Thyroid gland (tissue), 4 donors: ENCODE measurements at places on chromosomes 5 and 9. TPM values are rescaled to one million over a fixed set of nuclear protein-coding genes. Genes with fewer than 3 reads are reported as not detected.
A peak's percentile ranks its signal among the peaks of the same experiment; 100 is the strongest.

GRCh38 chr9:37410969-37411785 is 11.3 kb upstream of the GRHPR start:
- DNase-seq = no peak

DNA sequence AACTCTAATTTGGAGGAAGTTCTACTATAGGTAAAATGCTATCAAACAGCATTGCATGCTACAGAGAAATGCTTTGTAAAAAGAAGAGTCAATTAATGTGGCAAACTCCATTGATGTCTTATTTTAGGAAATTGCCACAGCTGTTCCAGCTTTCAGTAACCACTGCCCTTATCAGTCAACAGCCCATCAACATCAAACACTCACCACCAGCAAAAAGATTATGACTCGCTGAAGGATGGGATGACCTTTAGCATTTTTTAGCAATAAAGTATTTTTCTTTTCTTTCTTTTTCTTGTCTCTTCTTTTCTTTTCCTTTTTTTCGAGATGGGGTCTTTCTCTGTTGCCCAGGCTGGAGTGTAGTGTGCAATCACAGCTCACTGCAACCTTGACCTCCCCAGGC is 26.0 kb downstream of the CRHBP start:
- DNase-seq = no peak

Gene SAXO1
- total RNA-seq = not detected

GRCh38 chr5:33588654-33589372 is 148.0 kb downstream of the TARS1 start:
- DNase-seq = peak; percentile 43

DNA sequence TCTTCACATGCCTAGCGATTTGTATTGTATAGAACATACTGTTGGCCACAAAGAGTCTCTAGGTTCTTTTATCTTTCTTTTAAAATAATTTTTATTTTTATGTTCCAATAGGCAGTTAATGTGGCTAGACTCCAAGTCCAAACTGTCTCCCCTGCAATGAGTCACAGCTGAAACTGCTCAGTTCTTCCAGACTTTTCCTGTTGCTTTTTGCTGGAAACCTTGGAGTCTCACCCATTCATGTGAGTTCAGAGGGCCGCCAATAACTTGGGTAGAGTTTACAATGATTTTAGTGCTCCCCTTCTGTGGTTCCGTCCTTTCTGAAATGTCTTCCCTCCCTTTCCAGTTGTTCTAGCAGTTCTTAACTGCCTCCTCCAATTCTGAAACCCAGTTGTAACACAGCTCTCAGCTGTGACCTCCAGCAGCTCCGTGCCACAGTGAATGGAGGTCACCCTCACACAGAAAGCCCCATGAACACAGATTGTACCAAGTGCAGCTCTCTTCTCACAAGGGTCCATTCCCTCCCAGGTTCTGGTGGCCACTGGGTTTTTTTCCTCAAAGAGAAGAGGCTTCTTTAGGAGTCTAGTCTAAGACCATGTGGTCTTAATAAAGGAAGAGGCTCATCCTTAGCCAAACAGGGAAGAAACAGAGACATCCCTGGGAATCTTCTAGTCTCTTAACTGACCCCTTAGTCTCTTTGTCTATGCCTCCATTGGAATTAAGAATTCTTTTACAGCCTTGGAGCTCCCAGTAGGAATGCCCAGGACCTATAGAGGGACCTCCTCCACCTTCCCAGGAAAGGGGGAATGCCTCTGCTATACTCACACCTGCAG is 198.5 kb downstream of the SPOCK1 start:
- no peak for DNase-seq

DNA sequence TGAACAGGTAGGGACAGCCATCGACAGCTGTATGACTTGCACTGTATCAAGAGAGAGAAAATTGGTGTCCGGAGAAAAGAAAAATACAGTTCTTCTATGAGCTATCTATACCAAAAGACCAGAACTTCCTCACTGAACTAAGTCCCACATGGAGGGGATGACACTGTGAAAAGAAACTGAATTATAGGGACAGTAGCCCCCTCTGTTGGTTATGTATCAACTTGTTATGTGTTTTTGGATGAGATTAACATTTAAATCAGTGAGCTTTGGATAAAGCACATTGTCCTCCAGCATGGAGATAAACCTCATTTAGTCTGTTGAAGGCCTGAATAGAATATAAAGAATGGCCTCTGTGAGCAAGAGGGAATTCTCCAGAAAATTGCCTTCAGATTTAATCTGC is 176.6 kb upstream of the SH3GL2 start:
- DNase-seq = no peak

DNA sequence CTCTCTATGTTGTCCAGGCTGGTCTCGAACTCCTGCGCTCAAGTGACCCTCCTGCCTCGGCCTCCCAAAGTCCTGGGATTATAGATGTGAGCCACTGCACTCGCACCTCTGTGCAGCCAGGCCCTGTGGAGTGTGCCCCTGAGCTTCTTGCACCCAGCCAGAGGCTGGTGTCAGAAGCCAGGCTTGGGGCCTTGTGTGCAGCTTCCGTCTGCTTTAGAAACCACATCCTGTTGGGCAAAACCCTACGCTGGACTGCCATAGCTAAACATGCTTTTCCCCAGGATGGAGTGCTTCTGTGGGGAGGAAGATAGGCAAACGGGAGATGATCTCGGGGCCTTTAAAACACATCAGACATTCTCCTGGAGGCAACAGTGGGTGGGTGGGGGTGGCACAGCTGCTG is 40.1 kb downstream of the PRRT1B start:
- DNase-seq = no peak

GRCh38 chr9:89632192-89632733 is 27.5 kb downstream of the GADD45G start:
- DNase-seq = peak; percentile 43

Gene PAIP1
- total RNA-seq = 99.5 TPM

- no peak for DNase-seq
These were observed 286.5 kb downstream of the ZSWIM6 start for GRCh38 chr5:61618577-61618976.

GRCh38 chr9:75176037-75176436 is 87.7 kb downstream of the OSTF1 start:
- DNase-seq = no peak

GRCh38 chr5:152113401-152113800 is 188.8 kb upstream of the GLRA1 start:
- DNase-seq = no peak

Gene CDC20B
- not detected for total RNA-seq

Gene SLC36A3
- total RNA-seq = not detected

- DNase-seq = peak; percentile 23
These were observed 1.4 kb downstream of the PBX3 start for GRCh38 chr9:125748446-125749099.

Gene ARHGEF37
- total RNA-seq = 4.4 TPM

GRCh38 chr5:133758641-133759040 is 146.3 kb upstream of the FSTL4 start:
- DNase-seq = no peak

Gene CD74
- total RNA-seq = 508 TPM

GRCh38 chr9:124281931-124282371 is 24.2 kb downstream of the NEK6 start:
- DNase-seq = no peak
